SW480 (cell line): ENCODE measurements at places on chromosomes 6 and 20.

GRCh38 chr6:45170309-45170708 lies 157.8 kb upstream of the RUNX2 start:
- DNase-seq = no peak

- DNase-seq = no peak
Observed at GRCh38 chr6:80618953-80619352, 512.5 kb downstream of the BCKDHB start.

DNA sequence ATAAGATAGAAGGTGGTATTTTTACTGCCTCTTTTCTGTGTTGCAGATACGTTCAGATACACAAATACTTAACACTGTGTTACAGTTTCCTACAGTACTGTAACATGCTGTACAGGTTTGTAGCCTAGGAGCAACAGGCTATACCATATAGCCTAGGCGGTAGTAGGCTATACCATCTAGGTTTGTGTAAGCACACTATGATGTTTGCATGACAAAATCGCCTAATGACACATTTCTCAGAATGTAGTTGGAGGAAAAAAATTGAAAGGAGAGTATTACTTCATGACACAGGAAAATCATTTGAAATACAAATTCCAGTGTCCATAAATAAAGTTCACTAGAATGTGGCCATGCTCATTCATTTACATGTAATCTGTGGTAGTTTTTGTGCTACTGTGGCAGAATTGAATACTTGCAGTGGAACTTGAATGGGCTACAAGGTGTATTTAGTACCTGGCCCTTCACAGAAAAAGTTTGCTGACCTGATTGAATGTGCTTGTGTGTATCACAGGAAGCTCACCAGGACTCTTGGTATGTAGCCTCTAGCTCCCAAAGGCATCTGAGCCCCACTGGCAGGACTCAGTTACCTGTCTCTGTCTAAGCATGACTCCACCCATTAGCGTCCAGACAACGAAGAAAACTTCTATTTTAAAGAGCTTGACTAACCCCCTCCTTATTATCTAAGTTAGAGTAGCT lies 18.8 kb downstream of the TOP1 start:
- DNase-seq = no peak

- no peak for DNase-seq
Observed at GRCh38 chr6:37614491-37614890, 83.2 kb downstream of the MDGA1 start.

GRCh38 chr20:24605937-24606455 lies 136.6 kb downstream of the SYNDIG1 start:
- no peak for DNase-seq

DNA sequence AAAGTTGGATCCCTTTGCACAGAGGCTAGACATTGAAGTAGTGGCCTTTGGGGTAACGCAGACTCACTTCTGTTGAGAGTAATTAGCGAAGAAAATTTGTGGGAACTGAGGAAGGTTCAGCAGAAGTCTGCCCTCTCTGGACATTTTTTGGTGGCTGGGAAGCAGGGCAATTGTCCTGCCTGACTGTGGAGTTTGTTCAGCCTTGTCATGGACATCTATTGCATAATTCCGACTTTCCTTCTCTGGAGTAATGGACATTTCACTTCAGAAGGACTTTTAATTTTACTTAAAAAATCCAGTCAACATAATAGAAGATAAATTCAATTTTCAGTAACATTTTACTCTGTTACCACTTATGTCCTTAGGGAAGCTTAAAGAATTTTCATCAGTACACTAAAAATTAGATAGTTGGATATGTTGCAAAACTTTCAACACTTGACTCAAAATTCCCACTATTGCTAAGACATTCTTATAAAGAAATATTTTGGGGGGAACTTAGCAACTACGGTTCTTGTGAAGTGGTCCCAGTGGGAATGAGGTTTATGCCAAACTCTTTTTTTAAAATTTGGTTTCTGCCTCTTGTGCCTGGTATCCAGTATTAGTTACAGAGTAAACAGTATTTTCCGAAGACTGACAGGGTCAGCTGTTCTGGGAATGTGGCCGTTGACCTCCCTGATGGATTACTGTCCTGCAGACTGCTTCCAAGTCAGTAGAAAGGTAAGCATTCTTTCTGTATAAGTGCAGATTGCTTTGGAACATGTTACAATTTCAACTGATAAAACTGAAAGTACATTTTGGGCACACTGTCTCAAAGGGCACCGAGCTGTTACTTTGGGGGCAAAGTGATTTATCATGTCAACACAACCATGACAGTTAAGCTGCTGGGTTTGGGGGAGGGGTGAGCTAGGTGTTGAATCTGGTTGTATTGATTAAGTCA lies 100.6 kb upstream of the MLIP start:
- no peak for DNase-seq

DNA sequence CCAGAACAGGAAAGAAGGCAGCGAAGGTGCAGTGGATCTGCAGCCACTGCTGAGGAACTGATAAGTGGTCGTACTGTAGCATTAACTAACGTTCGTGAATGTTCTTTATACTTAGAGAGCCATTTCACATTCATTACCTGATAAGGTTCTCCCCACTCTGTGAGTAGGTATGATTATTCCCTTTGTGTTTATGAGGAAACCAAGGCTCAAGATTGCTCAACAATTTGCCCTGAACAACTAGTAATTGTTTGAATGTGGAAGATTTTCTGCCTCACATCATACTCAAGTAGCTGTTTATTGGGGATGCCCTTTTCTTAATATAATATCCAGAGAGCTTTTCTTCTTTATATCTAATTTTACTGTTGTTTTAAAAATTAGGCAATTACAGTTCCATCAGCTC lies 24.9 kb upstream of the ELOVL5 start:
- no peak for DNase-seq

DNA sequence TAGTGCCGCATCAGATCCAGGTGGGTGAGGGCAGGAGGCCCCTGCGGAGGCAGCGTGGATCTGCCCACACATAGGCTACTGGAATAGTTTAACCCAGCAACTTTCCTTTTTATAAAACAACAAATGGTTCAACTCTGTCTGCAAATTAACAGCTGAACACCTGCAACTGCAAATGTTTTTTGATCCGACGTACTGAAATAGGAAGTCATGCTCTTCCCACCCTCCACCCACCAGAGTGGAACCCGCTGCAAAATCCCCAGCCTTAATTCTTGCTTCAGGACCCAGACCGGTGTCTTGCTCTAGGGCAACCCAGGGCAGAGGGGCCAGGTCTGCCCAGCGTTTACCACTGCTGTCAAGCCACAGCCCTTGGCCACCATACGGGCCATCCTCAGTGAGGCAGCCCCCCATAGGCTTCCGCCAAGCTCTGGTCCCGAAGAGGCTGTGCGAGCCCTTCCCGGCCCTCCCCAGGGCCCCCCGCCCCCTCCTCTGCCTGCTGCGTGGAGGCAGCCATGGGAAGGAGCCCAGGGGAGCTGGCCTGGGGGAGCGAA lies 334.3 kb downstream of the ZFAND3 start:
- no peak for DNase-seq

DNA sequence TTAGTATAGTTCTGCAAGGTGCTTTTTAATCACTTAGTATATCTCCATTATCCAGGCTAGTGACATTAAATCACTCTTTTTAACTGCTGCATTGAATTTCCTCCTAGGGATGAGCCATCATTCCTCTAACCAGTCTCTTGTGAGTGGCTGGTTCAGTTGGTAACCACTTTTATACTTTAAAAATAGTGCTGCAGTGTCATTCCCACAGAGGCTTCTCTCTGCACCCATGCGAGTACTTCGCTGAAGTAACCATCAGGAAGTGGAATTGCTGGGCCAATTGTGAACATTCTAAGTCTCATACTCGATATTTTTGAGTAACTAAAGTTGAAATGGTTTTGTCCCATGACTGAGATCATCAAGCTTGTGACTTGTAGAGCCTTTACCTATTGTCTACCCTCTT lies 2.1 kb downstream of the BTN3A2 start:
- DNase-seq = no peak

DNA sequence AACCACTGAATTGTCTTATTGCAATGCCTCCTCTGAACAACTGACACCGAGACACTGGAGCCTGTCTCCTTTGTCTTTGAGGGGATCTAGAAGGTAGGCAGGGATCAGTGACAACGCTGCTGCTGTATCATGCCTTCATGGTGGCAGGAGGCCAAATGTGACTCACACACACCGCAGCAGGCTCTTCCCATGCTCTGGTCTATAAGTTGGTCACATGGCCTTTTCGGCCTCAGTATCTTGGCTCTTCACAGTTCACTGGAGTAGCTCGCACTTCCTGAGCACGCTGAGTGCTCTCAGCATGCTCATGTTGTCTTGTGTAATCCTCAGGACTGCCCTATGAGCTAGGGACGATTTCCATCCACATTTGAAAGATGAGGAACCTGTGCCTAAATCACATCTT lies 167.4 kb upstream of the PCSK2 start:
- peak; percentile 63 for DNase-seq

DNA sequence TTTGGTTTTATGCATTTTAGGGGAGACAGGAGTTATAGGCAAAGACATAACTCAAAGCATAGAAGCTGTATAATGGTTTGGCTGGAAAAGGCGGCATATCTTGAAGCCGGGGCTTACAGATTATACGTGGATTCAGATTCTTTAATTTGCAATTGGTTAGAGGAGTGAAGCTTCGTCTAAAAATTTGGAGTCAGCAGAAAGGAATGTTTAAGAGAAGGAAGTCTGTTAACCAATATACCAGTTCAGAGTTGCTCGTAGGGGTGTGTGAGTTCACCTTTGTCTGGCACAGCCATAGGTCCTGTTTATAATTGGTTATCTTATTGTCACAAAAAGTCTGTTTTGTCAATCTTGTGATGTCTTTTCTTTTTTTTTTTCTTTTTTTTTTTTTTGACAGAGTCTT lies 8.9 kb downstream of the ARHGAP40 start:
- DNase-seq = no peak

GRCh38 chr20:45041464-45042337 lies 59.2 kb downstream of the KCNS1 start:
- peak; percentile 57 for DNase-seq

GRCh38 chr20:35604449-35604747 lies 11.2 kb upstream of the SPAG4 start:
- peak; percentile 53 for DNase-seq

DNA sequence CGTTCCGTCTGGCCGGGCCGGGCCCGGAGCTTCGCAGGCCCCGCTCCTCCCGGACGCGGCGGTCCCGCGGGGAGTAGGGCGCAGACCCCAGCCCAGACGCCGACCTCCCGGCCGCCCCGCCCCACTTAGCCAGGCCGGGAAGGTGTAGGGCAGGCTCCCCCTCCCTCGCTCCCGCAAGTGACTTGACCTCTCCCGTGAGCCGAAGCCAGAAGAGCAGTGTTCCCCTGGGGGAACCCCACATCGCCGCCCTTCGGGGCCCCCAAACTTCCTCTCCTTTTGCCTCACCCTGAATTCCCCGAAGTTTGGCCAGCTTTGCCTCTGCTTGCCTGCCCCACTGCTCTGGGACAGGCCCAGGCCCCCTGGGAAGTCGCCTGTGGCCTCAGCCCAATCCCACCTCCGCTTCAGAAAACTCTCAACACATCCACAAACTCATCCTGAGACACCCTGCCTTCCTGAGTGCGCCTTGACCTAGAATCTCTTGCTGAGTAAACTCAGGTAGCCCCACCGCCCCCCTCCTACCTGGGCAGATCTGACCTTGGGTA lies 524 bp upstream of the NOL4L start:
- no peak for DNase-seq

- DNase-seq = peak; percentile 21
Observed at GRCh38 chr6:98835149-98836024, 1.0 kb downstream of the POU3F2 start.

- DNase-seq = peak; percentile 25
Observed at GRCh38 chr6:14644381-14644780, 526.8 kb downstream of the CD83 start.

GRCh38 chr6:124961777-124962638 lies at the start of gene RNF217:
TSS of gene RNF217 (plus strand) at chr6:124962437. CDS start at chr6:124962545, 108 bp downstream.
- DNase-seq = peak; percentile 64

GRCh38 chr6:36138667-36139066 lies 8.4 kb downstream of the MAPK13 start:
- DNase-seq = no peak

- DNase-seq = no peak
Observed at GRCh38 chr6:145723646-145724045, 11.7 kb downstream of the EPM2A start.

DNA sequence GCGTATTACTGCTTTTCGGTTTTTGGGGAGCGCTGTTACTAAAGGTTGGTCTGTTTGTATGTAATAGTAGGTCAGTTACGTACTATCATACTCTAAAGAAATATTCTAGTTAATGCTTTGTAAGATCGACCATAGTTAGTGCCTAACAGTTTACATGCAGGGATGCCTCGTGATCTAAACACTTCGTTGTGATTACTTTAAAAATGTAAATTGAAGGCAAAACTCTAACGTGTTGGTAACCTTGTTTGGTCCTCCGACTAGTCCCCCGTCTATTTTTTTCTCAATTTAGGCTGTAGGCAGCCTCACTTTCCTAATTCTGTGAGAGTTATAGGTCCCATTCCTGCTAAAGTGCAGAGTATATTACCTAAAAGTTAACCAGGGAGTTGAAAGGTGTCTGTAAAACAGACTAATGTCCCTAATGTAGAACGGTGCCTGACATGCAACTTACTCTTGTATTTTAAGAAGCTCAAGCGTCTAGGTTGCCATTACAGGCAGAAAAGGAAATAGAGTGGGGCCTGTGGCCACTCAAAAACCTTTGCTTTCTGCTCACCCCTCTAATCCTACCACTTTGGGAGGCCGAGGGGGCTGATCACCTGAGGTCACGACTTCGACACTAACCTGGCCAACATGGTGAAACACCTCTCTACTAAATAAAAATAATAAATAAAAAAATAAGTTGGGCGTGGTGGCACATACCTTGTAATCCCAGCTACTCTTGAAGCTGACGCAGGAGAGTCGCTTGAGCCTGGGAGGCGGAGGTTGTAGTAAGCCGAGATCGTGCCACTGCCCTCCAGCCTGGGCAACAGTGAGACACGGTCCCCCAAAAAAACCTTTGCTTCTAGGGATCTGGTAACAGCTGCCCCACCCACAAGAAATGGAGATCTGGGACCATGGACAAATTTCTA lies 37.8 kb downstream of the HFE start:
- peak; percentile 22 for DNase-seq

GRCh38 chr6:17867880-17868279 lies 119.6 kb downstream of the KIF13A start:
- no peak for DNase-seq

- DNase-seq = peak; percentile 44
Observed at GRCh38 chr6:44247338-44248302, 719 bp downstream of the HSP90AB1 start.

- no peak for DNase-seq
Observed at GRCh38 chr6:128580224-128581110, 60.1 kb upstream of the PTPRK start.

DNA sequence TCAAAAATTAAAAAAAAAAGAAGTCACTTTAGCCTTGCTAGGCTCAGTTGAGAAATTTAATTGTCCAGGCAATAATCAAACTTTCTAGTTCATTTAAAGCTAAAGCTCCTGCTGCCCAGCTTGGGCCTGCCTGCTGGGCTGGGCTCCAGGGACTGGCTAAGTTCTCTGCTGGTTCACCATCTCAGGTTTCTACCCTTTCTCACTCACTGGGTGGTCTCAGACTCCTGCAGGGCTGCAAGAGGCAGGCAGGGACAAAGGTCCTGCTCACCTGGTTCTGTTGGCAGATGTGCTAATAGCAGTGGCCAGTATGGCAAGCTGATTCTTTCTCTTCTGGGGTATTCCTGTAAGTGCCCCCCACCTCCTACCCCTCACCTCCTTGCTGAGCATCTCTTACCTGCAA lies 21.2 kb upstream of the RTF2 start:
- DNase-seq = no peak

- DNase-seq = no peak
Observed at GRCh38 chr6:4612636-4613171, 163.5 kb upstream of the CDYL start.
